ENCODE measurements at places on chromosomes 6 and 20.

- no peak for DNase-seq
These were observed 7.3 kb upstream of the YTHDF1 start for GRCh38 chr20:63223121-63223825.

DNA sequence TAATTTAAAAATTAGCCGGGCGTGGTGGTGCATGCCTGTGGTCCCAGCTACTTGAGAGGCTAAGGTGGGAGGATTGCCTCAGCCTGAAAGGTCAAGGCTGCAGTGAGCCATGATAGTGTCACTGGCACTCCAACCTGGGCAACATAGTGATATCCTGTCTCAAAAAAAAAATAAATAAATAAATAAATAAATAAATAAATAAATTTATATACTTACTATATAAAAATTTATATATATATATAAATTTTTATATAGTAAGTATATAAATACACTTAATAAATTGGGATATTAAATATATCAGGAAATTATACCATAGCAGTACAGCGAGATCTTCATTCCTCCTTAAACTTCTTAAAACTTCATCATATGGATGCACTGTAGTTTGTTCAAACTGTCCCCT lies 23.0 kb upstream of the IPCEF1 start:
- DNase-seq: no peak

GRCh38 chr20:57540890-57541580 lies 16.1 kb upstream of the CTCFL start:
- DNase-seq: no peak

- DNase-seq: peak; percentile 30
These were observed 1.3 kb downstream of the SOBP start for GRCh38 chr6:107491138-107491609.

- peak; percentile 98 for DNase-seq
These were observed 3.5 kb downstream of the SDCBP2 start for GRCh38 chr20:1325173-1326030.

GRCh38 chr6:156866220-156867015 lies 89.2 kb downstream of the ARID1B start:
- DNase-seq: no peak

DNA sequence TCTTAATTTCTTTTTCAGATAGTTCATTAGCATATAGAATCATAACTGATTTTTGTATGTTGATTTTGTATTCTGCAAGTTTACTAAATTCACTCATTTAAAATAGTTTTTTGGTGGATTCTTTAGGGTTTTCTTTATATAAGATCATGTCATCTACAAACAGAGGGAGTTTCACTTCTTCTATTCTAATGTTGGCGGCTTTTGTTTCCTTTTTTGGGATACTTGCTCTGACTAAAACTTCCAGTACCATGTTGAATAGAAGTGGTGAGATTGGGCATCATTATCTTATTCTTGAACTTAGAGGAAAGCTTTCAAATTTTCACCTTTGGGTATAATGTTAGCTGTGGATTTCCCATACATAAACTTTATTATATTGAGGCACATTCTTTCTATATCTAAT lies 296.9 kb downstream of the BCKDHB start:
- no peak for DNase-seq

GRCh38 chr6:19327241-19327640 lies 509.9 kb upstream of the ID4 start:
- no peak for DNase-seq

DNA sequence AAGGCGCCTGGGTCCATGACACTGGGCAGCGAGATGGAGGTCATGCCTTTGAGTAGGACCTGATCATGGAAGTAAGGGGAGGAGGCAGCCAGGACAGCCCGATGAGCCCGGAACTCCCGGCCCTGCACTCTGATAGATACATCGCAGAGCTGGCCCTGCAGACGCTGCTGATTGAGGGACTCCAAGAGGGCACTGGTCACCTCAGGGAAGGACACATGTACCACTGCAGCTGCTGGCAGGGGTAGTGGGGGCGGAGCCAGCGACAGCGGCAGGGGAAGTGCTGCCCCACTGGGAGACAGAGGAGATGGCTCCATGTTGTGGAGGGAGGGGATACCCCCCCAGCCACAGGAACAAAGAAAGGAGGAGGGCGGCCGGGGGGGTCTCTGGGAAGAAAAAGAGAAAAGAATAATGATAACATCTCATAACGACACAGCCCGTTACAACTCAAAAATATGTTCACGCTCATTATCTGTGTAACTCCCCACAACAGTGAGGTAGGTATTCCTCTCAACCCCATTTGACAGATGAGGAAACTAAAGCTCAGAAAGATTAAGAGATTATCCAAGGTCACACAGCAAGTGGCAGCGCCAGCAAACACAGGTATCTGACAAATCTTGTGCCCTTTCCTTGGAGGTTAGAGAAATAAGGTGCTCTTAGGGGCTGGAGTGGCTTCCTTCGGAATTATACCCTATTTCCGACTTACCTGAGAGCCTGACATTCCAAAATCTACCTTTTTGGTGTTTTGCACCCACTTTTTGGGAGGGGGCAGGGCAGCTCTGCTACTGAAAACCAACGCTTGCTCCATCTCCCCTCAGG lies 733 bp downstream of the ZBTB22 start:
- no peak for DNase-seq

DNA sequence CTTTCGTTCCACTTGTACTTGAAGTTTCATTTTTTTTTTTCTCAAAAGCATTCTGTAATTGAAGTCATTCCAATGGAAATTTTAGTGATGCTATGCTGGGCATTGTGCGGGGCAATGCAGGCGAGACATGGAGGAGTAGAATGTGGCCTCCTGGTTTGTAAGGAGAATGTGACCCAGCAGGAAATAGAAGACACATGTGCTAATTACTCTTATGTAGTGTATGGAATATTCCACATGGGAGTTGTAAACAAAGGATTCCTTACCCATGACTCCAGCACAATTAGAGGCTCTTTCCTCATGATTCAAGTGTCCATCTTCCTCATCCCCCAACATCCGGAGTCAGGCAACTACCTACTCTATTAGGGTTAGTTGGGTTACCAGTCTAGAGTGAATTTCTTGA lies 14.9 kb upstream of the RFPL4B start:
- DNase-seq: no peak

DNA sequence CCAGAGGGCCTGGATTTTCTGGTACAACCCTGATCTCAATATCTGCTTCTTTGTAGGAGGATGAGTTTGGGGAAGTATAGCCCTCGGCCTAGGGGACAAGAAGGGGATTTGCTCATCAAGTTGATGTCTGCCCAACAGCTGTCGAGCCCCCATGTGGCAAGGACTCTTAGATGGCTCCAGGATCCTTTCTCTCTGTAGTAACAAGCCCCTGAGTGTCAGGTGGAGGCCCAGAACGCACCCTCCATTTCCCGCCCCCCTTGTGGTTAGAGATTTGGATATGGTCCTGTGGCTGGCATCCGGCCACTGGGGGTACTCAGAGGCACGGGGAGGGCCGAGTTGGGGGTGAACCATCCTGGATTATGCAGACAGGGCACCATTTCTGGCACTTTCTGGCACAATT lies 50.1 kb downstream of the CTCFL start:
- DNase-seq: no peak

DNA sequence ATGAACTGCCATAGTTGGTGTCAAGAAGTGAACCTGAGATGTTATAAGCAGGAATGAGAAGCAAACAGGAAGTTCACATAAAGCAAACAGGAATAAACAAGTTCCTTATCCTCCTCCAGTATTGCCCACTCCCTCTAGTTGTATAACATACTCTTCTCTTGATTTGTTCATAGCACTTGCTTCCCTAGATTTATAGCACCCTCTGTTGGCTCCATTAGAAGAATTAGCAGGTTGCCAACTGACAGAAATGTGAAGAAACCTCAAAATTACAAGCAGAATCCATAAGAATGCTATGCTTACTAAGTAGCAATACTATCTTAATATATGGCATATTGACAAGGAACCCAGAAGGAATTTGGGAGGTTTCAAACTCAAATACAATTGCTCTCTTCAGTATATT lies 195.4 kb downstream of the TBX18 start:
- no peak for DNase-seq

DNA sequence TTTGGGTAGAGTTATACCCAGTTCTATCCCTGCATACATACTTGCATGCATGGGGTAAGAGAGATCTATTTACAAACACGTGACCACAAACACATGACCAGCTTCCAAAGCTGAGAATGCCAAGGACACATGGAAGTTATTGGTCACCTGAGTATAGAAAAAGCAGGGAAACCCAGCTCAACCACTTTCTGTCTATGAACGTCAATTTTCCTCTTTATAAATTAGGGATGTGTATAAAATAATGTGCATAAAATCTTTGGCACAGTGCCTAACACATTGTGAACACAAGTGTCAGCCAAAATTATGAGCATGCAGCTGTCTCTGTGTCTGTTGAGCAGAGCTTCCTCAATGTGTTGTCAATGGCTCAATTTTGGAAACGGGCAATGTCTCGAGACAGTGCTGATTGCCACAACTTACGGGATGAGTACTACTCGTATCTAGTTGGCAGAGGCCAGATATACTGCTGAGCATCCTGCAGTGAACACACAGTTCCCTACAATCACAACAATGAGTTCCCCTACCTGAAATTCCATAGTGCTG lies 44.9 kb downstream of the TPD52L1 start:
- DNase-seq: no peak

Measured in 8988T (cell line).